ENCODE measurements at places on chromosomes 7 and 10. TPM values are rescaled to one million over a fixed set of nuclear protein-coding genes. Genes with fewer than 3 reads are reported as not detected.
A peak's percentile ranks its signal among the peaks of the same experiment; 100 is the strongest.

Gene HEPACAM2
- total RNA-seq, result not detected

Gene GJD4
- total RNA-seq, result not detected

Gene OR6B1
- total RNA-seq, result not detected

Gene MRC1
- 1.7 TPM for total RNA-seq

Gene TMEM196
- not detected for total RNA-seq

Gene WDR86
- 4.0 TPM for total RNA-seq

Gene FAM237B
- total RNA-seq, result not detected

- H3K27ac ChIP-seq, result no peak overlapping the region
- H3K27me3 ChIP-seq, result no peaks in the 10 kb centered on the region
- peaks cover 10% of the 10 kb centered on the region for H3K36me3 ChIP-seq
- H3K4me3 ChIP-seq, result no peak overlapping the region
- peaks cover 21% of the 10 kb centered on the region for H3K4me1 ChIP-seq
Observed at GRCh38 chr10:104316321-104317099, 21.8 kb downstream of the ITPRIP start.

DNA sequence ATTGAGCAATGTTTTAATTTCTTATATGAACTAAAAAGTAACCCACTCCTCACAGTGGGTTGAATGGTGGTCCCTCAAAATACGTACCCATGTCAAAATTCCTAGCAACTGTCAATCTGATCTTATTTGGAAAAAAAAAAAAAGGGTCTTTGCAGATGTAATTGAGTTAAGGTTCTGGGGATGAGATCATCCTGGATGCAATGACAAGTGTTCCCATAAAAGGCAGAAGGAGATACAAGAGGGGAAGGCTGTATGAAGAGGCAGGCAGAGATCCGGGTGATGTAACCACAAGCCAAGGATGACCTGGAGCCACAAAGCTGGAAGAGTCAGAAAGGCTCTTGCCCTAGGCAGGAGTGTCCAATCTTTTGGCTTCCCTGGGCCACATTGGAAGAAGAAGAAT, 516.3 kb upstream of the MKI67 start:
- no peak for DNase-seq
- H3K27me3 ChIP-seq, result no peaks in the 10 kb centered on the region
- H3K4me3 ChIP-seq, result no peak overlapping the region

GRCh38 chr7:128947854-128948253, 10.1 kb downstream of the IRF5 start:
- no peaks in the 10 kb centered on the region for H3K27me3 ChIP-seq
- no peaks in the 10 kb centered on the region for H3K36me3 ChIP-seq
- H3K4me3 ChIP-seq, result no peak overlapping the region
- H3K4me1 ChIP-seq, result peaks cover 6% of the 10 kb centered on the region
- DNase-seq, result no peak
- no peak overlapping the region for H3K27ac ChIP-seq

GRCh38 chr10:50850578-50851230, 34.7 kb downstream of the A1CF start:
- H3K36me3 ChIP-seq, result no peaks in the 10 kb centered on the region
- H3K27me3 ChIP-seq, result peaks cover 18% of the 10 kb centered on the region
- DNase-seq, result no peak
- no peak overlapping the region for H3K4me3 ChIP-seq

DNA sequence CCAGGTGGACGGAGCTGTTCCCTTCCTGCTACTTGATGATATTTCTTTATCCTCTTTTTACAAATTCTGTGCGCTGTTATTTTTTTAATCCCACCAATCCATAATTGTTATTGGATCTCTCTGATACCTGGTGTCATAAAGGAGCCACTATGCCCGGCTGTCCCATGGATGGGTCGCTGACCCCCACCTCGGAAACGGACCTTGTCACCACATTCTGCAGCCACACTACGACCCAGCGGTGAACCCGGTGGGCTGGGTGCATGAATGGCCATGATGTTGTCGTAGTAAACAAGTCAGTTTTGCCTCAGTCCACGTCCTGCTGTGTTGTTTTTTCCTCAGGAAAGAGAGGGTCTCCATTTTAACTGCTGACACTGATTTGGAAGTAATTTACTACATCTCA, 112.2 kb downstream of the PKD1L1 start:
- no peaks in the 10 kb centered on the region for H3K36me3 ChIP-seq
- H3K4me1 ChIP-seq, result no peaks in the 10 kb centered on the region
- no peak overlapping the region for H3K4me3 ChIP-seq
- no peak overlapping the region for H3K27ac ChIP-seq
- H3K27me3 ChIP-seq, result no peaks in the 10 kb centered on the region
- no peak for DNase-seq

- no peak overlapping the region for H3K27ac ChIP-seq
- no peaks in the 10 kb centered on the region for H3K36me3 ChIP-seq
- no peaks in the 10 kb centered on the region for H3K27me3 ChIP-seq
- H3K4me1 ChIP-seq, result peaks cover 20% of the 10 kb centered on the region
- no peak for DNase-seq
Observed at GRCh38 chr7:131066635-131067034, 261.0 kb upstream of the MKLN1 start.

DNA sequence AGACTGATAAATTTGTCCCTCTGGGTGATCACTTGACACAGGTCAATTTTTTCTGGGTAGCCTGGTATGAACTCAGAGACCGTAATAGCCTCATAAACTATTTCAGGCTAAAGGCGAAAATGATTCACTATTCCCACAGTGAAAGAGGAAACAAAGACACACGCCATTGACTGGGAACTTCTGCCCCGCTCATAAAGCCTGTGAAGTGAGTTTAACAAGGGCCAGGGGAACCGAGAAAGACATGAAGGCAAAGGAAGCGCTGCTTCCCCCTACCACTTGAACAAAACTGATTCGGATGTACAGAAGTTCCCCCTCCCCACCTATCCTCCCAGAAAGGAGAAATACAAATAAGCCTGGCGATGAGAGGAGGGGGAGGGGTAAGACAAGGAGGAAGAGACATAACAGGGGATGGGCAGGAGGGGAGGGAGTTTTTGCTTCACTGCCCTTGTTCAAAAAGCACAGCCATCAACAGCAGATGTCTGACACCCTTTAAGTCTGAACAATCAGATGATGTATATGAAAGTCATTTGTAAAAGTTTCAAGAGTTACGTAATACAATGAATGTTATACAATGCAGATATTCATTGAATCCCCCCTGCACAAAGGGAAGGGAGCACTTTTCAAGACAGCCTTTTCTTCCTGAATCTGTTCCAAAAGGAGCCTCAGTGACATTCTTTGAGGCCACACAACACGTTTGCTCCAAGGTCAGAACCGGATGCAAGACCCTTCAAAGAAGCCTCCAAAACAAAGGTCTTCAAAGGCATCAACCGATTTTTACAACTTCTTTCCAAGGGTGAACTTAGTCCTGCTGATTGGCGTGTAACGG, 734 bp downstream of the ABCB4 start:
- no peak for DNase-seq
- H3K4me3 ChIP-seq, result peak overlapping the region; percentile 39
- H3K36me3 ChIP-seq, result no peaks in the 10 kb centered on the region
- H3K27me3 ChIP-seq, result peaks cover 47% of the 10 kb centered on the region
